Naive thymus-derived CD4-positive, alpha-beta T cell (primary cell): ENCODE measurements at places on chromosomes 6 and 20.

GRCh38 chr6:158756977-158757752, 62.0 kb downstream of the EZR start:
- DNase-seq: no peak

DNA sequence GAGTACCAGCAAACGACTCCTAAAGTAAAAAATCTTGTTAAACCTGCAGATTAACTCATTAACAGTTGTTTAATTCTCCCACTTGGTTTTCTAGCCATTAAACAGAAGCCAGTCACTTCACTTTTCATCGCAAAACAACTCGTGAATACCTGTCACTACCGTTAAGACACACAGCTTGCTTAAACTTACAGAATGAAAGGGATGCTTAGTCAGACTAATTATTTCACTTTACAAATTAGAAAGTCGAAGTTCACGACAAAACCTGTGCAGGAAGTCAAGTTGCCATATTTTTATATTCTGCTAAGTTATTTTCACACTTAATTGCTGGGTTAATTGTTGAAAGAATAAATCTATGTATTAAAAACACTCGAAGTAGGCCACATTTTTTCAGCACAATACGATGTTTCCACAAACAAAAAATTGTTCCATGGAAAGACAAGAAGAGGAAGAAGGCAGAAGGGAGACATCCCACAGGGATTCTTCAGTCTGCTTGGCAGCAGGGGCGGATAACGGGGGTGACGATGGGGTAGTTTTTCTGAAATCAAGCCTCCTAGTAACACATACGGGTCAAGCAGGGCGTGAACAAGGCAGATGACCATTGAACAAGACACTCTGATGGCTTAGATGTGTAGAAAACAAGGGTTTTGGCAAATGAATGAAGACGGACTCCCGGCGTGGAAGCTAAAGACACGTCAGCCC, 933 bp downstream of the SSR1 start:
- no peak for DNase-seq

DNA sequence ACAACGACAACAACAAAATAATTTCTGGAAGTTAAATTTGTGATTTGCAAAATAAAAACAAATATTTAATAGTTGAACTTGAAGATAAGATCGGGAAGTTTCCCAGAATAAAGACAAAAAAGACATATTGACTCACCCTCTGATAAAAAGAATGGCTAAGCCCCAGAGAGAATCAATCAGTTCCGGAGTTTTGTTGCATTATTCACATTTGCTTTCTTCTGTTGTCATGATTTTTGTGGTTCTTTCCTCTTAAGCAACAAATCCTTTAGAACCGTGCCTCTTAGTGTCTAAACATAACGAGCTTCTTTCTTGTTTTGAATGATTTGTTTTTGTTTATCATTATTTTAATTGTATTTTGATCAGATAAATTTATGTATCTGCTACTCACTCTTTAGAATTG, 337.7 kb upstream of the PRND start:
- DNase-seq: no peak

DNA sequence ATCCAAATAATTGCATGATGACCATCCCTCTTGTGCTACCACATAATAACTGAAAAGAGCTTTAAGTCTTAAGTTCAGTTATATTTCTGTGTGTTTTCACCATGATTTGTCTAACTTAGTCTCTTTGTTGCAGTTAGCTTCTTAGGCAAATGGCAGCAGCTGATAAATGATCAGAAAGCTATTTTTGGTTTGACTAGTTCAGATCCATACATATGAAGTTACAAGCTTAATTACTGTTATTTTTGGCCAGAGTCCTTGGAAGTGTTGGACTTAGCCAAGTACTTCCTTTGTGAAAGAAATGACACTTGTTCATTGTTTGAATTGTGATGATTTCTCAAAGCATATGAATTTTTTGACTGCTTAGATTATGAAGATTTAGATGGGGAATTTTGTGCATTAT, 54.2 kb downstream of the HIVEP1 start:
- DNase-seq: no peak

DNA sequence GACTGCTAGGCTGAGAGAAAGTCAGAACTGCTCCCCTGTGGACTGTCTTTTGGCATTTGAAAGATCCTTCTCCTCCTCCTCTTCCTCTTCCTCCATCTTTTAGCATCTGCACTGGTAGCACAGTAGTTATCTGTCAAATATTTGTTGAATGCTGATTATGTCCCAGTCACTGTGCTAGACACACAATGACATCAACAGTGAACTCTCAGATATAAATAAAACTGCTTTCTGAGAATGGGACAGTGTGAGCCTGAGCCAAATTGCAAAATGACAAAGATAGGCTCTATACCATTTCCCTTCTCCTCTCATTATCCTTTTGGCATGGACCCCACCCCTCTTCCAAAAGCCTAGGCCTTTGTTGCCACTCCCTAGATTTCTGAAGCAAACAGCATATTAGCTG, 27.9 kb upstream of the LRRC1 start:
- no peak for DNase-seq

GRCh38 chr6:90068264-90068663, 174.0 kb downstream of the GJA10 start:
- DNase-seq: no peak

DNA sequence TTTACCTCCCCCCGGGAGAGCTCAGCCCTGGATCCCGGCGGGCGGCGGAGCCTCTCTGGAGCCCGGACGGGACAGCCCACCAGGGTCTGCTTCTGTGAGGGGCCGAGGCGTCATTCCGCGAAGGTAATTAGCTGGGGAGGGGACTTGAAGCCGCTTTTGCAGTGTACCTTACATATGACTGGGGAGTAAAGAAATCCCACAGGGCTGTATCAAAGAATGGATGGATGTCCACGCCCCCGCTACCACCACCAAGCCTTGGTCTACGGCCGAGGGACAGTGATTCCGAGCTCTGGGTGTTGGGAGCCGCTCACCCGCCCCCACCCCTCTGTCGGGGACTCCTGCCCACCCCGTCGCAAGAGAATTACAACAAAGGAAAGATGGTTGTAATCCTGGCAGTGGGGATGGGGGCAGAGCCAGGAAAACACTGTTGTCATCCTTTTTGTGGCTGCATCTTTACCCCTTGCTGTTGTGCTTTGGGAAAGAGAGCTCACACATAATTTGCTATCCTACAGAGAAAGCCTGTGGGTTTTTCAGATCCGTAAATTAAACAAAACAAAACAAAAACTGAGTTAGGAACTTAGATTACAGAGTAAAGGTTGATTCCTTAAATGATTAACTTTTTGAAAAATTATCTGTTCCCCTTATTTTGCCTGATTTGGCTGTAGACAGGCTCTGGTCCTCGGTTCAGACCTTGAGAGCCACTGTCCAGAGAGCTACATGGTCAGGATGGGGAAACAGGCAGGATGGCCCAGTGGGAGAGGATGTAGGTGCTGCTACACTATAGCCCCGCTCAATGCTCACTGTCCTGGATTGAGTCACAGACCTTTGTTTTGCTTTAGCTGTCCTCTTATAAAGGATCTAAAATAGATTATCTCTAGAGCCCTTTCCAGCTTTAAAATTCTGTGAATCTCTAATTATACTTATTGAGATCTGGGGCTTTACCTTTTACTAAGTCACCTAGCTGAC, 997 bp upstream of the FBXO30 start:
- no peak for DNase-seq

GRCh38 chr6:170083236-170084051, 207.4 kb downstream of the DLL1 start:
- peak; percentile 9 for DNase-seq

DNA sequence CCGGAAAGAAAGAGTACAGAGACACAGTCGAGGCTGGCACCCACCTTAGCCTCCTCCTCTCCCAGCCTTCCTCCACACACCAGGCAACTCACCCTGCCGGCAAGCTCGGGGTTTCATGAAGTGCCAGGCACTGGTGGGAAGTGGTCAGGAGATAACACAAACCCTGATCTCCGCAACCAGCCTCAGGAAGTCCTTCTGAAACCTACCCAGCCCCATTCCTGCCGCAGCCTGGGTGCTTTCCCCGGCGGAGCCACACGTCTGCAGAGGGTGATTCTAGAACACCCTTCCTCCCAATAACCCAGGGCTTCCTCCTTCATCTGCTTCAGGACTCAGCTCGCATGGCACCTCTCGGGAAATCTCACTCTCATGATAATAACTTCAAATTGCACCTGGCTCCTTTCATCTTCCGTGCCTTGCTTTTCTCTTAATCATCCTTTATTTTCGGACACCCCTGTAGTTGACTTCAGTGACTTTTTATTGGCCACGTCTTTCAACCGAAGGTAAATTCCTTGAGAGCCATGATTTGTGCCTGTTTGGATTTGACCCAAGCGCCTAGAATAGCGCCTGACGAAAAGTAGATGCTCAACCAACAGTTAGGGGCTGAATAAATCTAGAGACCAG, 8.7 kb upstream of the HLA-E start:
- no peak for DNase-seq

DNA sequence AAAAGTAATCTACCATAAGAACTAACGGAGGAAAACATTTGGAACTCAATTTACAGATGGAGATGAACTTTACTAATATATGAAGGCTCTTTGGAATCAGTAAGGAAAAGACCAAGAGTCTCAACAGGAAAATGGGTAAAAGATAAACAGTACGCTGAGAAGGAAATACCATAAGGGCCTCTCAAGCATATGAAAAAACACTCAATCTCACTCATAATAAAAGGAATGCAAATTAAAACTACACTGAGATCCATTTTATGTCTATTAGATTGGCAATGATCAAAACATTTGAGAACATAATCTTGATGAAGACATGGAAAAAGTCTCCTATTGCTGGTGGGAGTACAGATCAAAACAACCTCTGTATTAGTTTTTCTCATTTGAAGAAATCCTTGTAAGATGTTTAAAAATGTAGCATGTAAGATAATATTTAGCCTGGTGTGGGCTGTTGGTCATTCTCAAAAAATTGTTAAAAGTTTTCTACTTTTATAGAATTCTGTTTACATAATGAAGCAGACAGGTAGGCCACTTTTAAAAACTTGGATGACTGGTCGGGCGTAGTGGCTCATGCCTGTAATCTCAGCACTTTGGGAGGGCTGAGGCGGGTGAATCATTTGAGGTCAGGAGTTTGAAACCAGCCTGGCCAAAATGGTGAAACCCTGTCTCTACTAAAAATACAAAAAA, 14.5 kb downstream of the REV3L start:
- DNase-seq: no peak

DNA sequence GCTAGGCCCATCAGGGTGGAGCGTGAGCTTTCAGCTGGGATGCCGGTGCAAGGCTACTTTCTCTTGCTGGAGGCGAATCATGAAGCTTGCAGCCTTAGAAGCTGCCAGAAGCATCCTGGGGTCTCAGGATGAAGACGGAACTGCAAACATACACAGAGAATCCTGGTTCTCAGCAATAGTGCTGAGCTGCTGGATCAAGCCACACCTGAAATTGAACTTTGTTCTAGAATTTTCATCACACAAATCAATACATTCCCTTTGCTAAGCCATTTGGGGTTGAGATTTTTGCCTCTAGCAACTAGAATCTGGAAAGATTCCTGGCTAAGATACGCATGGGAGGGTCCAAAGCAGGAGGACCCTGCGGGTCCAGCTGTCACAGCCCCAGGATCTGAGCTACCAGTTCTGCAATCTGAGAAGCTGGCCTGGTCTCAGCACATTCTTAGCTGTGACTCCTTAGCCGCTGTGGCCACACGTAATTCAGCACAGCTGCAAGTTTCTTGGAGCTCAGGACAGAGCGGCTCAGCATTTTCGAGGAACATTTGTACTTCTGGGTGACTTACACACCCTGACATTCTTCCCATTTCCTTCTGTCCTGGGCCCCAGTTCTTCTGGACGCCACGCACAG, 6.6 kb upstream of the ARFGAP1 start:
- DNase-seq: no peak

- DNase-seq: no peak
Observed at GRCh38 chr6:21049572-21049971, 515.3 kb downstream of the CDKAL1 start.
